Upper lobe of left lung (tissue), 6 donors: ENCODE measurements at places on chromosomes 11 and 22. TPM values are rescaled to one million over a fixed set of nuclear protein-coding genes. Genes with fewer than 3 reads are reported as not detected.

The P2RX3 gene
- not detected for total RNA-seq

The NXPE1 gene
- total RNA-seq, result not detected

DNA sequence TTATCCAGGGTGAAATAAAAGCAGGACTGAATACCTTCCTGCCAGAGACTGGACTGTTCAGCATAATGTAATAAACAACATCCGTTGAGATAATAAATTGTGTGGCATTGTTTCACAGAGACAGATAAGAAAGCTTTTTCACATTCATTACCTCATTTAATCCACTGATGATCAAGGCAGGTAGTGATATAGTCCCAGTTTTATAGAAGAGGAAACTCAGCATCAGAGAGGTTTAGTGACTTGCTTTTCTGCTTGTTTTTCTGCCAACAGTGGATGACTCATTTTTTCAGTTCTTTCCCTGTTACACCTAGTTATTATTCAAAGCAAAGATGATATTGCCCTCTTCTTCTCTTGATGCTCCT is 4.0 kb downstream of the MYO18B start:
- H3K27me3 ChIP-seq, result no peaks in the 10 kb centered on the region
- H3K4me3 ChIP-seq, result no peak overlapping the region
- DNase-seq, result no peak
- H3K27ac ChIP-seq, result no peak overlapping the region

- no peak for DNase-seq
- H3K4me1 ChIP-seq, result no peaks in the 10 kb centered on the region
- H3K4me3 ChIP-seq, result no peak overlapping the region
- H3K27ac ChIP-seq, result no peak overlapping the region
Measured at GRCh38 chr22:41772645-41773044, 27.8 kb upstream of the CCDC134 start.

DNA sequence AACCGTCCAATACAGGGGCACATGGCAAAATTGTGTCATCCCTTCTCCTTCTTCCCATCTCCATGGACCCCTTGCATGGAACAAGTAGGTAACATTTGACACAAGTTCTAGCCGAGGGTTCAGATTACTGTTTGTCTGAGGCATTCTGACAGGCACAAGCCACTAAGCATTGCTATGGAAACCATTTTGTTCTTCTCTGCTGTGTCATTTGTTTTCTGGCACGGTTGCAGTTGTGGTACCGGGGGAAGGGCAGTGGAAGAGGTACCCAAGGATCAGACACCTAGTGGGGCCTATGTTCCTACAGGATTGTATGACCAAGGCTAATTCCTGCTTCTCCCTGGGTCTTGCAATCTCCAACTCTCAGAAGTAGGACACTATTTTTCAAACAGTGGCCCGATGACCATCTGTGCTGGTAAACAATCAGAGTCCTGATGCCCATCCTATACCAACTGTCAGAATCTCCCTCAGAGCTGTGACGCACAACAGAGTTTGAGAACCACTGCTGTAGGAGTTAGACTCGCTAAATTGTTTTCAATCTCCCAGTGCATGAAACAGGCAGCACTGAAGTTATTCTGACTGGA is 69.3 kb downstream of the KCNC1 start:
- no peaks in the 10 kb centered on the region for H3K27me3 ChIP-seq
- no peaks in the 10 kb centered on the region for H3K4me1 ChIP-seq
- H3K4me3 ChIP-seq, result no peak overlapping the region

The FOLR2 gene
- 21.4 TPM for total RNA-seq

- no peaks in the 10 kb centered on the region for H3K27me3 ChIP-seq
- H3K27ac ChIP-seq, result peak overlapping the region; percentile 95
Measured at GRCh38 chr22:46045459-46046298, 68.7 kb upstream of the WNT7B start.

DNA sequence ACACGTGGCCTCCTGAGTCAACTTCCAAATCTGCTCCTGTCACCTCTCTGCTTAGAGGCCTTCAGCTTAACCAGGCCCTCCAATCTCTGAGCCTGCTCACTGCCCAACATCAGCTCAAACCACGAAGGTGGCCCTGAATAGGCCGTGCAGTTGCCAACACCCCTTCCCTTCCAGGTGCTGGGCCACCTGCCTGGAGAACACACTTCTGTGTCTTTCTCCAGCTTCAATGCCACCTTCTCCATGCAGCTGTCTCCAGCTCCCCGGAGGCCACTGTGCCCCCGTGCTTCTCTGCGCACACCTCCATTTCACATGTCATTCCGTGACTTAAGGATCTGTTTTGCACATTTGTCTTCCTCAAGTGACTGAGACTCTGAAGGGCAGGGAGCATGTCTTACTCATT is 5.3 kb downstream of the RELA start:
- H3K27ac ChIP-seq, result no peak overlapping the region
- H3K36me3 ChIP-seq, result peaks cover 69% of the 10 kb centered on the region
- peaks cover 52% of the 10 kb centered on the region for H3K4me1 ChIP-seq
- no peak overlapping the region for H3K4me3 ChIP-seq

DNA sequence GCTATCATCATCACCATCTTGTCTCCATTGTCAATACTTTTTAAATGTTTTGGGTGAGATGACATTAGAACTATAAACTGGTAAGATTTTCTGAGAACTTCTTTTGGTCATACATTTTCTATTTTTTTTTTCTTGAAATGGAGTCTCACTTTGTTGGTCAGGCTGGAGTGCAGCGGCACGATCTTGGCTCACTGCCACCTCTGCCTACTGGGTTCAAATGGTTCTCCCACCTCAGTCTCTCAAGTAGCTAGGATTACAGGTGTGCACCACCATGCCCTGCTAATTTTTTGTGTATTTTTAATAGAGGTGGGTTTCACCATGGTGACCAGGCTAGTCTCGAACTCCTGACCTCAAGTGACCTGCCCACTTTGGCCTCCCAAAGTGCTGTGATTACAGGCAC is 785.9 kb upstream of the ARHGAP42 start:
- no peaks in the 10 kb centered on the region for H3K27me3 ChIP-seq
- H3K27ac ChIP-seq, result no peak overlapping the region
- no peak overlapping the region for H3K4me3 ChIP-seq
- DNase-seq, result no peak

GRCh38 chr11:20056109-20056949 is 103.9 kb downstream of the DBX1 start:
- peaks cover 34% of the 10 kb centered on the region for H3K36me3 ChIP-seq
- no peak for DNase-seq
- no peak overlapping the region for H3K27ac ChIP-seq
- no peaks in the 10 kb centered on the region for H3K4me1 ChIP-seq

DNA sequence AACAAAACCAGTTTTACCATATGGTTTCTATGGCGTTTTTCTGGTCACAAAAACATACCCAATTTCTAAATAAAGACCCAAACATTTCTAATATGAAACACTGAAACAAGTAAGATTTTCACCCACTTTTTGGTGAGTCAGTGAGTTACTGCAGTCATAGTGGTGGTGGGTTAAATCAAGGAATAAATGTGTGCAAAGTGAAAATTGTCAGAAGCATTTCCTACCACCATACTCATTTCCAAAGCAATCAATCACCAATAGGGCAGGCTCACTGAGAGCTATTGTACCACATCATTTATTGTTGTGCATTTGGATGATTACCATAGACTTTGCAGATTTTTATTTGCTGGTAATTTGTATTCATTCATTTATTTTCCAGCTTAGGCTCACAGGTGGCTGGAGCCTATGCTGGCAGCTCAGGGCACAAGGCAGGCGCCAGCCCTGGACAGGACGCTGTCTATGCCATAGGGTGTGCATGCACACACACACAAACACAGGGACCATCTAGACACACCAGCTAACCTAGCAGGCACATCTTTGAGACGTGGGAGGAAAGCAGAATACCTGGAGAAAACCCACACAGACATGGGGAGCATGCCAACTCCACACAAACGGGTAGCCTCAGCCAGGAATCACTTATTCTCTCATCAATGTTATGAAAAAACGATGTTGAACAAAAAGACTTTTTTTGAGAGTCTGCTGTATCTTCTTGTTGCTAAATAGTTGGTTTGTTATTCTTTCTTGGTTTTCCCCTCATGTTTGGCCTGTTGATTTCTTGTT is 5.1 kb downstream of the FAM118B start:
- no peaks in the 10 kb centered on the region for H3K27me3 ChIP-seq
- DNase-seq, result no peak
- H3K36me3 ChIP-seq, result no peaks in the 10 kb centered on the region
- H3K4me1 ChIP-seq, result peaks cover 17% of the 10 kb centered on the region
- no peak overlapping the region for H3K27ac ChIP-seq
- no peak overlapping the region for H3K4me3 ChIP-seq
